ENCODE measurements at places on chromosomes 2 and 18.

GRCh38 chr2:113920996-113921395 lies 31.1 kb downstream of the ACTR3 start:
- DNase-seq: no peak

DNA sequence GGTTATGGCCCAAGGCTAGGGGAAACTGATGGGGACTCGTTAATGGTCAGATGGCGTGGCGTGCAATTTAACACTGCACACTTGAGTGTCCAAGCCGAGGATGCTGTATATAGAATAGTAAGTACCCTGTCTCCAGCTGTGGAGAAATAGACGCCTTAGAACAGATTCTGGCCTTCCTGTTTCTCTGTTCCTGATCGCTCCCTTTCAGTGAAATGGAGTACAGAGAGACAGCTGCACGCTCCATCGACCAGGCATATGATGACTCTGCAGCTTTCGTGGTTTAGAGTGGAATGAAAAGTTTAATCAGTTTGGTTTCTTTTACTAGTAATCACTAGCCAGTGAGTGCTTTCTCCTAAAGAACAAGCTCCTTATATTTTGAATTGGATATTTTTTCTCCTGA lies 213.4 kb downstream of the NEDD4L start:
- DNase-seq: no peak

DNA sequence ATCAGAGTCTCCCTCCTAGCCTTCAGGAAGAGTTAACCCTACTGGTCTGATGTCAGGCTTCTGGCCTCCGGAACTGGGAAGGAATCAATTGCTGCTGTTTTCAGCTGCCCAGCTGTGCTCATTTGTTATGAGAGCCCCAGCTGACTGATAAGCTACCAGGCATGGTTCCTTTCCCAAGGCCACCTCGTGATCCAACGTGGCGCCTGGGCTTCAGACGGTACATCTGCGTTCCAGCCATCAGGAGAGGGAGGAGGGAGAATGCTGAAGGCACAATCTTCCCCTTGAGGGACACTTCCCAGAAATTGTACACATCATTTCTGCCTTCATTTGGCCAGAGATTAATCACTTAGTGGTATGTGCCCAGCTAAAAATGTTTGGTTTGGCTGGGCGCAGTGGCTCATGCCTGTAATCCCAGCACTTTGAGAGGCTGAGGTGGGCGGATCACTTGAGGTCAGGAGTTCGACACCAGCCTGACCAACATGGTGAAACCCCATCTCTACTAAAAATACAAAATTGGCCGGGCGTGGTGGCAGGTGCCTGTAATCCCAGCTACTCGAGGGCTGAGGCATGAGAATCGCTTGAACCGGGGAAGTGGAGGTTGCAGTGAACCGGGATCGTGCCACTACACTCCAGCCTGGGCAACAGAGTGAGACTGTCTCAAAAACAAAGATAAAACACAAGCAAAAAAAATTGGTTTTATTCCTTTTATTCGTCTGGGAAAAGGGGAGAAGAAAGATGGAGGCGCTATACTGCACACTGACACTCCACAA lies 10.5 kb upstream of the ARMC9 start:
- no peak for DNase-seq

DNA sequence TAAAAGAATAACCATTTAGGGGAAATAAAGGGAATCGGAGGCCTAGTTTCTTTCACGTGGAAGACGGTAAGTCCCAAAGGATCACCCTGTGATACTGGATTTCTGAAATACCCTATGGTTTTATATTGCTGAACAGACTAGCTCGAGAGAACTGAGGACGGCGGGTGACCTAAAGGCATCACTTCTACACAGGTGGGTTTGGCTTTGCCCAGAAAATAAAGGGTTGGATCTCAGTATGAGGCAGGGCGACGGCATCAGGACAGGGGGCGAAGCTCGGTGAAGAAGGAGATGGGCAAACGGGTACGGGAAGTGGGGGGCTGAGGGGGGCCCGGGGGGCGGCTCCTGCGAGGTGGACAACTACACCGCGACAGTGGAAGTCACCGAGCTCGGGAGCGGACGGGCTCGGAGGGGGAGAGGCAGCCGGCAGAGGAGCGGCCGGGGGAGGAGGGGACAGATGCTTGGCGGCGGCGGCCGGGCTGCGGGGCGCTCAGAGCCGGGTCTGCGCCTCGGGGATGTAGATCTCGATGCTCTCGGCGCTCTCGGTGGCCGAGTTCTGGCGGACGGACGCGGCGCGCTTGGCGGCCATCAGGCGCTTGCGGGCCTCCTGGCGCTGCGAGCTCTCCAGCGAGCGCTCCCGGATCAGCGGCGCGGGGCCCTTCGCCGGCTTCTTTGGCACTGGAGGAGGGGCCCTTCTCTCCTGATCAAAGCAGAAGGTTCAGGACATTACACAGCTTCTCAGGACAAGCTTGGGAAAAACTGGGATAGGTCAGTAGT lies 48.9 kb downstream of the TGIF1 start:
- no peak for DNase-seq

GRCh38 chr2:133139847-133140533 lies 428.3 kb downstream of the NCKAP5 start:
- no peak for DNase-seq
